ENCODE measurements at places on chromosomes 6 and 20. TPM values are rescaled to one million over a fixed set of nuclear protein-coding genes. Genes with fewer than 3 reads are reported as not detected.
A peak's percentile ranks its signal among the peaks of the same experiment; 100 is the strongest.

DNA sequence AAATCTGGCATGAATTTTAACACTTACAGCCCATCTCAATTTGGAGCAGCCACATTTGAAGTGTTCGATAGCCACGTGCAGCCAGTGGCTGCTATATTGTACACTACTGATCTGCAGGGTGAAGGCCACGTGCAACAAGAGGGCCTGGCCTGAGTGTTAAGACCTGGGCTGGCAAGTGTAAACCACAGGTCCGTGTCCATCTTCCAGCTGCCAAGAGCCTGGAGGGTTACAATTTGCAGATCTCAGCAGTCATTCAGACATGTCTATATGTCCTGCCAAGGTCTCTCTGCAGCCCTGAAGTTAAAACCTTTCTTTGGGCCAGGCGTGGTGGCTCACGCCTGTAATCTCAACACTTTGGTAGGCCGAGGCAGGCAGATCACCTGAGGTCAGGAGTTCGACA is 14.1 kb downstream of the SGK2 start:
- no peak for DNase-seq

Gene RRP36
- total RNA-seq: 58.3 TPM

- DNase-seq: peak; percentile 36
Observed at GRCh38 chr6:106381881-106382280, 21.4 kb downstream of the CRYBG1 start.

Gene RWDD2A
- total RNA-seq: 6.1 TPM

Gene RNF39
- total RNA-seq: not detected

GRCh38 chr6:107490566-107491137 is 735 bp downstream of the SOBP start:
- no peak for DNase-seq

- peak; percentile 22 for DNase-seq
Observed at GRCh38 chr6:40352006-40352405, 235.2 kb downstream of the LRFN2 start.

GRCh38 chr6:16687045-16687444 is 74.2 kb downstream of the ATXN1 start:
- no peak for DNase-seq

DNA sequence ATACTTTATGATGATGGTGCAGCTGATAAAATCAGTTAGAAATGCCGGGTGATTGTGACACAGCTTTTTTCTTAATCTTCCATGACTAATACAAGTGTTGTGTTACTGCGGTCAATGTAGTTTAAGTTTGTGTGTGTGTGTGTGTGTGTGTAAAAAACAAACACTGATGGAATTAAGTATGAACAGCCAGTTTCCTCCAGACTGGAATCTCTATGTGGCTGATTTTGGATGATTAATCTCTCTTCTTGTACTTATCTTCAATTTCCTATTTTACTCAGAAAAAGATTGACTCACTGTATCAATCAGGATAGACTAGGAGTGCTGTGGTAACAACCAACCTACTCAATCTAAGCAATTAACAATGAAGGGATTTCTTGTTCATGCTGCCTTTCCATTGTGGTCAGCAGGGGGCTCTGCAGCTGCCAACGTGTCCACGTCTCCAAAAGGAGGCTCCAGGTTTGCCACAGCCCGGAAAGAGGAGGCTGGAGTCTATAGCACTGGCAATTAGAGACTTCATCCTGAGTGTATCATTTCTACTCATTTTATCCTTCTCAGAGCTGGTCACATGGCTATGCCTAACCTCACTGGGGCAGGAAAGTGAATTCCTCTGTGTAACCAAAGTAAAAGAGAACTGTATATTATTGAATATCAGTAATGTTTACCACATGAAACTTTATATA is 107.7 kb downstream of the CD109 start:
- peak; percentile 92 for DNase-seq
